PC-9 (cell line): ENCODE measurements at places on chromosomes 1 and 21. TPM values are rescaled to one million over a fixed set of nuclear protein-coding genes. Genes with fewer than 3 reads are reported as not detected.

DNA sequence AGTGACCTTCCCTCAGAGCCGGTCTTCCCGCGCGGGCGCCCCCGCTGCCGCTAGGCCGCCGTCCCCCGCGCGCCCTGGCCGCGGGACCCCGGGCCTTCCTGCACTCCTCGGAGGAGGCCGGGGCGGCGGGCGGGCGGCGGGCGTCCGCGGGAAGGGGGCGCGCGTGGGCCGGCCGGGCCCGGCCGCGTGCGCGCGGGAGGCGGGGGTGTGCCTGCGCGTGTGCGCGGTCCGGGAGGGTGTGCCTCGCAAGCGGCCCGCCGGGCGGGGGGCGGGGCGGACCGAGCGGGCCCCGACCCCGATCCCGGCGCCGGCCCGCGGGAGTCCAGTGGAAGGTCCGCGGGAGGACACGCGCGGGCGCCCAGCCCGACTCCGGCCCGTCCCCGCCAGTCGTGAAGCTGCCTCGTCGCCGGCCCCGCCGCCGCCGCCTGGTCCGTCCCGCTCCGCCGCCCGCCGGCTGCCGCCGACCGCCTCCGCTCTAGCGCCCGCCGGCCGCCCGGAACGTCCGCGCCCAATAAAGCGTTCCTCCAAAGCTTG, 438 bp downstream of the MRPS6 start:
- DNase-seq, result no peak

- DNase-seq, result no peak
Observed at GRCh38 chr1:25447547-25447946, 16.9 kb downstream of the MACO1 start.

GRCh38 chr1:35971601-35972000, 40.7 kb downstream of the AGO3 start:
- no peak for DNase-seq

Gene RCOR3
- 42.1 and 48.7 TPM in 2 replicates for total RNA-seq

Gene CCDC27
- not detected in 2 replicates for total RNA-seq

GRCh38 chr1:45095450-45095849, 83.4 kb downstream of the UROD start:
- no peak for DNase-seq

Gene ADGRL4
- not detected in 2 replicates for total RNA-seq

- no peak for DNase-seq
Observed at GRCh38 chr1:166874464-166874863, 1.6 kb downstream of the TADA1 start.

- DNase-seq, result no peak
Observed at GRCh38 chr1:37677808-37678207, 14.5 kb upstream of the CDCA8 start.

Gene ARHGAP30
- 0.46 and 0.65 TPM in 2 replicates for total RNA-seq

GRCh38 chr1:41842326-41842725, 76.4 kb downstream of the HIVEP3 start:
- DNase-seq, result no peak

Gene HSD3B1
- total RNA-seq, result 0.39 TPM in 1 of 2 replicates, not detected in the other

GRCh38 chr1:29909962-29910361, 673.6 kb downstream of the PTPRU start:
- DNase-seq, result no peak

GRCh38 chr1:12184008-12184681, 17.4 kb downstream of the TNFRSF1B start:
- peak; percentile 50 for DNase-seq

Gene MARCKSL1
- 91.5 and 117 TPM in 2 replicates for total RNA-seq

Gene S100A7
- not detected in 2 replicates for total RNA-seq

Gene GJB5
- total RNA-seq, result 18.1 and 20.0 TPM in 2 replicates

DNA sequence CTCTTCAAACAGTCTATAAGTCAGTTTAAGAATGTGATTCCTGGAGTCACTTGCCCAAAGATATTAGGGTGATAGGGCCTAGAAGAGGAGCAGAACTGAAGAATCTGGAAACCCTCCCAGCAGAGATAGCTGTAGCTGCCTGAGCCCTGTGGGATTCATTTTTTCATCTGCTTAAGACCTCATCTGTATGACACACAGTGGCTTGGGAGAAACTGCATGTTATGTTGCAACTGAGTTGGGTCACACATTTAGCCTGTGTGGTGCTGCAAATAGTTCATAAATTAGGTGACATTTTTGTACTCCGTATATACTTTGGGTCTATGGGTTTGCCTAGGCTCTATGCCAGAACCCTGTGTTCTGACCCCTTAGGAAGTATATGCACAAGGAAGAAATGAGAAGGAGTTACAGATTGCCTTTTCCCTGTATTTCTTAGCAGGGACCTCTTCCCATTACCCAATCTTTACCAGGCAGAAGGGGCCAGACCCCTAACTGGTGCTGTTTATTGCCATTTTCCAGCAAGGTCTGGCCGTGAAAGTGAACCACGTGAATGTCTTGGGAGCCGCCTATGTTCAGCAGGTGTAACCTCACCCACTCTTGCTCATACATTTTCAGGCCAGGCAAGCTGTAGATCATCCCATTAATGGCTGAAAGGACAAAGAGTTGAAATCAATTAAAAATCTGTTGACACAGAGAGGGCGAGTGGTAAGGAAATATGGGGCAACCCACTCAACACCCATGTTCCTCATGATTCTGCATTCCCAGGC, 41.9 kb upstream of the SLC19A2 start:
- DNase-seq, result no peak

- DNase-seq, result no peak
Observed at GRCh38 chr21:41411449-41412089, 14.5 kb upstream of the MX1 start.

Gene DENND2C
- 0.70 and 1.1 TPM in 2 replicates for total RNA-seq

DNA sequence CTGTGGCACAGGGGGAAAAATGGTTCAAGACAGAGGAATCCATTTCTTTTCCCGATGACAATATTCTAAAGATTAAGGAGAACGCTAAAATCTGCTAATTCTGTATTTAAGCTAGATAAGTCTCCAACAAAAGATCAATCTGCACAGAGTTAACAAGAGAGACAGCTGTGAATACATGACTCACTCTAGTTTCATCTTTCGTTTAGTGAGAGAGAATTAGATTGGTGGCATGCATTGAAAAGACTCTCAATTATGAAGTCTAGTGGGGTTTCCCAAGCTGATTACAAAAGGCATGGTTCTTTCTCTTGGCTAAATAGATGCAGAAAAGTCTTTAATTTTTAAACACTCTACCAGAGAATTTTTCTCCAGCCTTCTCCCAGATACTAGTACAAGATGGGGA, 34.4 kb downstream of the CAPN9 start:
- no peak for DNase-seq

GRCh38 chr21:28247454-28248020, 745.1 kb downstream of the LTN1 start:
- no peak for DNase-seq

- DNase-seq, result no peak
Observed at GRCh38 chr1:182629499-182630096, 25.4 kb upstream of the RGS16 start.

- no peak for DNase-seq
Observed at GRCh38 chr1:245365095-245366020, 210.6 kb downstream of the KIF26B start.

DNA sequence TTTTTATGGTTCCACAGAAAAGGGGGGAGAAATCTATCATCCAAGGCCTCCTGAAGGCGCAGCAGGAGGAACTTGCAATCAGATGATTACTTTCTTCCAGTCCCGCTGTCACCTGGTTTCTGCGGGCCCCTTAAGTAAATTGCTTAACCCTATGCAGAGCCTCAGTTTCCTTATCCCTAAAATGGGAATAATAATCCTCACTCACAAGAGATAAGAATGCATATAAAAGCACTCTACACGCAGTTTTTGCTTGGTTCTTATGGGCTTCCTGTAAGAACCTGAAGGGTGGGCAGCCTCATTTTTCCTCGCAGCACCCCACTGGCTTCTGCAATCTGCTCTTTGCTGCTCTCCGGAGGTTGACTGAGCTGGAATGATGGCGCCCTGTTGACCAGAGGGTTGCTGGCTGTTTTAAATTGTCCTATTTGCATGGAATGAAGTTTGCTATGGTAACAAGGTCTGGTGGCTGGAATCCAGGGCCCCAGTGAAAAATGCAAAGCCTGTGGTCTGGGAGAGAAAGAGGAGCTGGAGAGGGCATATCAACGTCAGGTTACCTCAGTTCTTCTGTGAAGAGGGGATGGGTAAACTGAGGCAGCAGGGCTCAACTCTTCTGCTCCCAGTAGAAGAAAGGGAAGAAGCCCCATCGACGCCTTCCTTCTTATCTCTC, 1.0 kb upstream of the KAZN start:
- DNase-seq, result no peak

GRCh38 chr1:84603223-84603622, 29.0 kb upstream of the CTBS start:
- peak; percentile 61 for DNase-seq

- no peak for DNase-seq
Observed at GRCh38 chr1:26015358-26015757, 6.2 kb upstream of the EXTL1 start.

DNA sequence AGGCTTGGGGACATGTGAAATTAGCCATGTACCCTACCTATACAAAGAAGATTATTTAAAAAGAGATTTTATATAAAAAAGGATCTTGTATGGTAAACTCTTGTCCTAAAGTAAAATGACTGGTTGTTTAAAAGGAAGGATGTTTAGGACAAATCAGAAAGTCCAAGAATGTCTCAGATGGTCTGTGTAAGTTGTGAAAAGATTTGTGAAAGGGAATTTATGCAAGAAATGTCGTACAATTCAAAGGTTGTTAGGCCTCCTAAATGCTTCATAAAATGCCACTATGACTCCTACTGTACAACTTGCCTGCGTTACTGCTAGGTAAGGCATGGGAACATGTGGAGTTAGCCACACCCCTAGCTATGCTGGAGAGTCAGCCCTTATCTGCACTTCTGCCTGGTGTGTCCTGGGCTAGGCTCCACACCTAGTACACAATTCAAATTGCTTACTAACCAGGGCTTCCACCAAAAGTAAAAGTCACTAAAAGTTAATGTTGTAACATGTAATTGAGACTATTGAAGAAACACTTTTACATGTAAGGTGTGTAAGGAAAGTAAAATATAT, 19.7 kb downstream of the PRDX6 start:
- DNase-seq, result no peak

Gene GPR37L1
- 0.30 and 0.33 TPM in 2 replicates for total RNA-seq

DNA sequence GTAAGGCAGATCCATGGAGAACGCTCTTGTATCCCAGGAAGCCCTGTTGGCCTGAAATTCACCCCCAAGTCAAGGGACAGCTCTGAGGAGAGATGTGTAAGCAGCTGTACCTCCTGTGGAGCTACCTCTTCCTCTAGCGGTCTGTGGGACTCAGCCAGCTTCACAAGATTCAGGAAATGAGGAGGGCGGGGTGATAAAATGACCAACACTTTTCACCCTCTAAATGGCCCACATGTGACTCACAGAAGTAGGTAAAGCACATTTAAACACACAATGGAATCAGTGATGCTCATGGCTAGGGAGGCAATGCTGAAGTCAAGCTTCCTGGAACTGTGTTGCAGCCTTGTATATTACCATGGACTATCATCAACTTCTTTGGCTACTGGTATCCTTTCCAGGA, at the start of gene SH2D1B:
Gene SH2D1B (minus strand): TSS at position 135 of the 400 bp plus-strand sequence. CDS start 120 bp downstream, at position 15.
- no peak for DNase-seq

- DNase-seq, result no peak
Observed at GRCh38 chr1:110677526-110677925, 2.8 kb upstream of the KCNA3 start.

DNA sequence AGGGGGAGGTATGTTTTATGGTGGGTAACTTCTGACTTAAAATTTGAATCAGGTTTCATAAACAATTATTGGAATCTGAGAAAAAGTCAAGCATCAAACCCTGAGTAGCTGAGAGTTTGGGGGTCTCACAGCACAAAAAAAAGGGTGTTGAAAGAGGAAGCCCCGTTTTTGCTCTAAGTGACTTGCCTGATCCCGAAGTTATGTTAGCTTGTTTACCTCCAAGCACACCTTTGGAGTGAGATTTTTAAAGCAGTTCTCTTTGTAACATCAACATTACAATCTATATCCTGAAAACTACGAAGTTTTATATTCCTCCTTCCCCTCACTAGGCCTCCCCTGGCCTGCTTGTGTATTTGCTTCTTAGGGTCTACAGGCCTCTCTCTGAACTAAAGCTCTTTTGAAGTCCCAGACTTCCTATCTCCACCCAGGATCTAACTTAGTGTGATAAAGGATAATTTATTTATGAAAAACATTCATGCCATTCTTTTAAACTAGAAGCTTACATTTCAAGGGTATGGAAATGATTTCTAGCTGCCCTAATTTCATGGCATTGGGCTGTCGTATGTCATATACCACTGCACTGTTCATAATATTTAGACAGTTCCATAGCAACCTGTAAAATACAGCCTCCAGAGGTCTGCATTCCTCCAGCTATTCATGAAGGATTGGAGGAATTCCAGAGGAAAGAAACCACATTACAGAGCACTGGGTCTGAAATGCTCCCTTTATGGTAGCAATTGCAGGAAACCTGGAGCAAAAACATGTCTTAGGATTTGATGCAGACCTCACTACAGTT, 36.1 kb upstream of the RGS1 start:
- peak; percentile 31 for DNase-seq

Gene PGLYRP3
- total RNA-seq, result not detected in 2 replicates

DNA sequence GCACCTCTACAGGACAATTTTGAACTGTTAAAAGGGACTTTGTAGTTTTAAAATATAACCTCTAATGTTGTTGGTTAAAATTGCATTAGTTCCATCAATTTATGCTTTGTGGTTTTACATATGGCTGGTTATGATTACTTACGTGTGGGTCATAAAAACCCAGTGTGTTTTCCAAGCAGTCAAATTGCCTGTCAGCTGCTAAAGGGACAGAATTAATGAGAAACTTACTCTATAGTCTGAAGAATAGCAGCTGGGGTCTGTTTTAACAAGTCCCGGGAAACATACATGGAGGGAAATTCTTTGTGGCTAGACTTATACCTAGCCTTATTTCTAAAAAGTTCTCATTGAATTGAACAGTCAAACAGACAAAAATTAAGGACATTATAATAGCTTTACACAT, 820.9 kb upstream of the ADGRL4 start:
- DNase-seq, result no peak

- no peak for DNase-seq
Observed at GRCh38 chr1:26221094-26221493, 12.9 kb upstream of the CEP85 start.

Gene HPCAL4
- 0.07 TPM in 1 of 2 replicates, not detected in the other for total RNA-seq

- no peak for DNase-seq
Observed at GRCh38 chr1:238265866-238266265, 375.1 kb upstream of the ZP4 start.

GRCh38 chr1:167996266-167996665, 59.4 kb upstream of the MPC2 start:
- no peak for DNase-seq

Gene PTGFR
- not detected in 2 replicates for total RNA-seq

Gene OR2T33
- total RNA-seq, result not detected in 2 replicates

- DNase-seq, result no peak
Observed at GRCh38 chr1:110160538-110161100, 10.3 kb downstream of the SLC6A17 start.

- no peak for DNase-seq
Observed at GRCh38 chr1:10659646-10660540, 136.6 kb downstream of the CASZ1 start.

DNA sequence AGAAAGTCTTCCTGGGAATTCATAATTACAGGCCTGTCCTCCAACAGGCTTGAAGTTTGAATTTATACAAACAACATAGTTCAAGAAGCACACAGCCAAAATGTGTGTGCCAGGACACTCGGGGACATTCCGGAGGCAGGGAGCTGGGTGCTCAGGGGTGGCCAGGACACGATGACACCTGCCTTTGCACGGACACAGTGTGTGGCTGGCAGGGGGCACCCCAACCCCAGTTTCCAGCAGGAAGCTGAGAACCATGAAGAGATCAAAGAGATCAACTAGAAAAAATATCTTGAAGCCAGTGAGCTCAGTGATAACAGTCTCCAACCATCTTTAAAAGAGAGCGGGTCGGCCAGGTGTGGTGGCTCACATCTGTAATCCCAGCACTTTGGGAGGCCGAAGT, 32.5 kb upstream of the TRAPPC10 start:
- no peak for DNase-seq

GRCh38 chr1:154726896-154727753, 119.1 kb upstream of the ADAR start:
- DNase-seq, result no peak

Gene GRHL3
- total RNA-seq, result 1.1 and 1.7 TPM in 2 replicates

Gene UQCRH
- 457 and 551 TPM in 2 replicates for total RNA-seq
